ENCODE measurements at places on chromosomes 5 and 9. TPM values are rescaled to one million over a fixed set of nuclear protein-coding genes. Genes with fewer than 3 reads are reported as not detected.
A peak's percentile ranks its signal among the peaks of the same experiment; 100 is the strongest.

Gene PCDHA3
- not detected for total RNA-seq

GRCh38 chr5:2191972-2192371 lies 309.2 kb upstream of the IRX4 start:
- no peak for DNase-seq

GRCh38 chr5:72920690-72921502 lies 34.9 kb upstream of the FCHO2 start:
- peak; percentile 45 for DNase-seq

GRCh38 chr5:142815469-142815868 lies 45.3 kb downstream of the ARHGAP26 start:
- no peak for DNase-seq

GRCh38 chr9:123771690-123772089 lies 158.2 kb downstream of the DENND1A start:
- DNase-seq, result no peak

DNA sequence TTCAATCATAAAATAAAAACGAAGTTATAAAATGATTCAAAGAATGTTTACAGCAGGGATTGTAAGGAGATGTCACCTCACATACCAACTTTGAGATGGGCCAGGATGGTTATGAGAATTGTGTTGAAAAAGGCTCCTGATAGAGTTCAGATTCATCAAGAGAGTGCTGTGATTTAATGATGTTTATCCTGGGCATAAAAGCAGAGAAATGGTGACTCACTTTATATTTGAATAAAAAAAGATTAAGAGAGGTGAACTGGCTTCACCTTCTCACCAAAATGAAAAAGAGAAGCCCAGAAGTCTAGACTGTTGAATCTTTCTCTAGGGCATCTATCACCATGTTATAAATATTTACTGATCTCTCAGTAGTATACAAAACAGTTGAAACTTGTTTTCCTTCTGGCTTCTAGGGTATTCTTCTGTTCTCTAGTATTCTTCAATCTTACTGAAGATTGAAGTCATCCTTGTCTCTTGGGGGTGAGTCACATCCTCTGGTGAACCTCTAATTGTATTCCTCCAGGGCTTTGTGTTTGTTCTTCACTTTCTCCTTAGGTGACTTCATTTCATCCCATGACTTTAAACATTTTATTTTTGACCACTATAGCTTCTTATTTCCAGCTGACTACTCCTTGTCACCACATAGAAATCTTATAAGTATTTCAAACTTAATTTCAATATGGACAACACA lies 1237.3 kb upstream of the C9orf72 start:
- DNase-seq, result no peak

DNA sequence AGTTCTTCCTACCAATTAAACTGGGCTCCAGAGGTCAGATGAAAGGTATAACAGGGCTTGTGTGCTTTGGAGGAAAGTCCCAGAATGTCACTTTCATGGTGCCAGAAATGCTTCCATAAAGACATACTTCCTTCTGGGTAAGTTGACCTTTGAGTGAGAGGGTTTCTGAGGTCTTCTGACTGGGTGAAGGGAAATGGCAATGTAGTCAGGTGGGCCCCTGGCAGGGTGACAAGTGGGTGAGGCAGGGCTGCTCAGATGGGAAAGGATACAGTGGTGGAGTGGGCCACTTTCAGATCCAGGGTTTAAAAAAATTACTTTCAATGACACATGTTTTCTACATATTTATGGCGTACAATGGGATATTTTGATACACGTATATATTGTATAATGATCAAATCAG lies 136.5 kb upstream of the PITX1 start:
- DNase-seq, result no peak

DNA sequence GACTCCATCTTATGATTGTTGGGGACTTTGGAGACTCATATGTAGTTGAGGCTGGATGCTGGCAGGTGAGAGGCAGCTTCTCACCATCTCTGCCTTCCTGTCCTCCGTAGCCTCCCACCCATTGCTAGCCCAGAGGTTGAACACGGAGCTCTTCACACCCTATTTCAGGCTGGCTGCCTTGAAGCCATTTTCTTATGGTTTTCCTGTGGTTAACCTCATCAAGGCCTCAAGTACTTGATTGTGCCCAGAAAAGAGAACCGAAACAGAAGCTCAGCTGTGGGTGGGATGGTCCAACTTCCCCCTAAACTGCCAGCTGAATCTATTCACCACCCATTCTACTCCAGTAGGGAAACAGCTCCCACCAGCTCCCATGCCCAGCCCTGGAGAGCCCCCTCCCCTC lies 102.9 kb downstream of the LIFR start:
- no peak for DNase-seq

DNA sequence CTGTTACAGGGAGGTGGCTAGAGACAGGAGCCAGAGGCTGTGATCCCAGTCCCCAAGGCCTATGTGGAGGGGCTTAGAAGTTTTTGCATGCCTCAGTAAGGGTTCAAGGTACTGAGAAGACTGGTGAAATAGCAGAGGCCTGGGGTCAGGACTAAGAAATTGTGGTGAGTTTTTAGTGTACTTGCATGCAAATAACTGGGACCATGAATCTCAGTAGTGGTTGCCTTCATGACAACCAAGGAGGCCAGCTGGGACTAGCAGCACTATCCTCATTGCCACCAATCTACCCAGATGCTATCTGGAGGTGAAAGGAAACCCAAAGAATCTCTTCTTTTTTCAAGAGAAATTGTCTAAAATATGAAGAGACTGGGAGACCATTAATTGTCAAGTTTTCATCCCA lies 395.1 kb downstream of the CETN3 start:
- no peak for DNase-seq

Gene PCDHB9
- total RNA-seq, result 1.8 TPM

Gene ACSL6
- 0.18 TPM for total RNA-seq

- DNase-seq, result no peak
Observed at GRCh38 chr5:132813599-132814502, 749 bp downstream of the SOWAHA start.

DNA sequence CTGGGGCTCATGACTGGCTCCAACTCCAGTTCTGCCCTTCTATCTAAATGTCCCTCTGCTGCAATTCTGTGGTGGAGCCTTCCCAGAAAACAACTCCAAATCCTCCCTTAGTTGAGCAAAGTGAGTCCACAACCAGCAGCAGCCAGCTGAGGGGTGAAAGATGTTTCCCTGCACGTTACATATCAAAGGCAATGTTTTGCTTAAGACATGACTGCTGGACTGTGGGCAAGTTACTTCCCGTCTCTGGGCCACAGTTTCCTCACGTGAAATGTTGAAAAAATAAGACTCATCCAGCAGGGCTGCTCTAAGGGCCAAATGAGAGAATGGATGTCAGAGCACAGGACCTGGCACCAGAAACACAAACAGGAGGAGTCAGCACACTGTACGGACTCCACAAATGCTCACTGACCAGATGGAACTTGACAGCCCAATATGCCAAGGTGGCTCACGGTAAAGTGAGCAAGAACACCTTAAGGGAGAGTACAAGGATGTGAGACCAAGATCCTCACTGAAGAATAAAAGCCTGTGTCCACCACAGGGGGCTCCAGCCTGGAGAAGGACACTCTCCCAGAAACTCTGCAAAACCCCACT lies 138.4 kb upstream of the ABCA1 start:
- DNase-seq, result no peak

- DNase-seq, result no peak
Observed at GRCh38 chr5:133489632-133490031, 122.7 kb downstream of the FSTL4 start.

DNA sequence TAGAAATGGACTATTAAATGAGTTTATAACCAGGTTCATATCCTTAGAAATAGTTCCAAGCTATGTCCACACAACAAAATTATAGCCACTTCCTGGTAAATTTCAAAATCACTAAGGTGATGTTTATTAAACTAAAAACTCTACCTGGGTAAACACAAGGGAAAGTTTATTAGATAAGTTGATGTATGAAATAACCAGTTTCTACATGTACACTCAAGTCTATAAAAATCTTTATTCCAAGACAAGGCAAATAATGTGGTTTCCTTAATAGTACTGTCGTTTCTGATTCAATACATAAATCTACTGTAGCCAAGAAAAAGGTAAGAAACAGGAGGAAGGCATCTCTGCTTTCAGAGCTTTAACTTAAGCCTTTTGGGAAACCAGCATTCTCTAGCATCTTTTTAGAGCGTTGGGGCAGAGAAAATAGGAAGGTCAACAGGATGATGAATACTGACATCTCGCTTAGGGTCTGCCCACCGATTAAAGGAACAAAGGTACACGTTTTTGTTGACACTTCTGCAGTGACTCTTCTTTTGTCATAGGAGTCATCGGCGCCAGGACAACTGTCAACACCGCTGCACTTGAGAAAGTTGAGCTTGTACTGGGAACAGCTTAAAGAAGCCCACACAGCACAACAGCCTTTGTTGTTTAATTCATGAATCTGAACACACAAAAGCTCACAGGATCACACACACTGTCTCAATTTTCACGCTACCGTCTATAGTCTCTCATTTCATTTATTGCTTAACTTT lies 513.6 kb downstream of the SLCO4C1 start:
- no peak for DNase-seq

Gene TBC1D2
- total RNA-seq, result 2.4 TPM

DNA sequence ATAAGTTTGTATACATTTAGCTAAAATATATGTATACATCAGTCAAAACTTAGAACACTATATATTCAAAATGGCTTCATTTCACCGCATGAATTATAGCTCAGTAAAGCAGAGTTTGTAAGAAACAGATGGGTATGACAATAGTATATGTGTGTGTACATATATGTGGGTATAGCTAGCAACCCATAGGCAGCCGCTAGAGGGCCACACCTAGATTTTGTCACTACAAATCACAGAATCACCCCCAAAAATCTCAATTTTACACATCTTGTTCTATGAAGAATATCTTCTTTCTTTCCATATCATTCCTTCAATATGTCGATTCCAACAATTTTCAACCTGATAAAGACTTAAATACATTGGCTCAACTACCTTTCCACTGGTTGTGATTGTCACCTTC lies 357.8 kb upstream of the CCNG1 start:
- DNase-seq, result no peak

Gene AIF1L
- 6.0 TPM for total RNA-seq

GRCh38 chr5:2038321-2039179 lies 155.8 kb upstream of the IRX4 start:
- DNase-seq, result peak; percentile 5

DNA sequence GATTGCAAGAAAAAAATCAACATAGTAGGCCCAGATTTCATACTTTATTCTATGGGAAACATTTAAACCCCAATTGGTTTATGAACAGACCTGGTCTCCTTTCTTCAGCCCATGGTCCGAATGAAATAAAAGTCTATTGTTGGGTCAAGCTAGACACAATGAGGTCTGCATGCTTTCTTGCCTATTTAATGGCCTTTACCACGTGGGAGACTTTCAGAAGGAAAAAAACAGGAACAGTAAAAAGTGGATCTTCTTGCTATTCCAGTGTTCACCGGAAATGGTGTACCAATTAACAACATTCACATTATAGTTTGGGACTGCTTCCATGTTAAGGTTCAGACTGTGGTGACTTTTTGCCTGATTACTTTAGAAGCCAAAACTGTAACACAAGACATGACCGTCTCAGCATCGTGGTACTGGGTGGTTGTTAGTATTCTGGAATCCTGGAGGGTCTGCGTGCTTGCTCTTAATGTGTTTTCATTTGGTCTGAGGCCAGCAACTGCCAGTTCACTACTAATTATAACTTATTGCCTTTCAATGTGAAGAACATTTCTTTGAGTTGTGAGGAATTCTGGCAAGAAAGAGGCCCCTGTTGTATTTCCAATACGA lies 85.4 kb upstream of the PRRC1 start:
- no peak for DNase-seq

Gene GPR150
- total RNA-seq, result 0.54 TPM

DNA sequence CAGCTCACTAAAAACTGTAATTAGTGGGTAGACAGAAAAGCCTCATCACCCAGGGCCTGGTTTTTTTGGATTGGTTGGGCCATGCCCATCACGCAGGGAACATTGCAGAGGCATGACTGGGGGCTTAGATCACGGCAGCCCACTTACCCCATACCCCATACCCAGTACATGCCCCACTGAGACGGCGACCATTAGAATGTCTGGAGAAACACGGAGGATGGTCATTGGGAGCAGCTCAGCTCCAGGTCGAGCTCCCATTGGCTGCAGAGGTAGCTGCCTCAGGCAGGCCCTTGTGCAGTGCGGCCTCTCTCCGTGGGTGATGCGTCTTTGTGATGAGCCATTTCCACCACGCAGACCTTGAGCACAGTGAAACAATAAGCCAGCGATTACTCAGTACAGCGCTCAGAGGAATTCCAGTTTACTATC lies 204.0 kb downstream of the GADD45G start:
- DNase-seq, result no peak

- peak; percentile 8 for DNase-seq
Observed at GRCh38 chr9:127838375-127839078, 15.9 kb downstream of the ENG start.

DNA sequence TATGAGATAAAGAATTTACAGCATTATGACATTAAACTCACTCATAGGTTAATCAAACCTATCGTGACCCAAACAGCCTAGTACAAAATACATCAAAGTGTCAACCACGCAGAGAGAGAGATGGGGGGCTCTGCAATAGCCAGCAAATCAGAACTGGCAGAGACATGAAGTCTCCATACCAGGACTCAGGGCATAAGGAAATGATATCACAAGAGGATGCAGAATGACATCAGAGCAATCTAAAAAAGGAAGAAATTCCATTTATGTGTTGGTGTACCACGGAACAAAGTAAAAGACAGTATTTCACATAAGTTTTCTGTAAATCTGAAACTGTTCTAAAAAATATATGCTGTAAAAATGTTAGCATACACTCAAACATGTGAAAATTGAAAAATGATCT lies 24.6 kb downstream of the BICD2 start:
- DNase-seq, result no peak

GRCh38 chr5:15338546-15338945 lies 161.4 kb upstream of the FBXL7 start:
- no peak for DNase-seq

DNA sequence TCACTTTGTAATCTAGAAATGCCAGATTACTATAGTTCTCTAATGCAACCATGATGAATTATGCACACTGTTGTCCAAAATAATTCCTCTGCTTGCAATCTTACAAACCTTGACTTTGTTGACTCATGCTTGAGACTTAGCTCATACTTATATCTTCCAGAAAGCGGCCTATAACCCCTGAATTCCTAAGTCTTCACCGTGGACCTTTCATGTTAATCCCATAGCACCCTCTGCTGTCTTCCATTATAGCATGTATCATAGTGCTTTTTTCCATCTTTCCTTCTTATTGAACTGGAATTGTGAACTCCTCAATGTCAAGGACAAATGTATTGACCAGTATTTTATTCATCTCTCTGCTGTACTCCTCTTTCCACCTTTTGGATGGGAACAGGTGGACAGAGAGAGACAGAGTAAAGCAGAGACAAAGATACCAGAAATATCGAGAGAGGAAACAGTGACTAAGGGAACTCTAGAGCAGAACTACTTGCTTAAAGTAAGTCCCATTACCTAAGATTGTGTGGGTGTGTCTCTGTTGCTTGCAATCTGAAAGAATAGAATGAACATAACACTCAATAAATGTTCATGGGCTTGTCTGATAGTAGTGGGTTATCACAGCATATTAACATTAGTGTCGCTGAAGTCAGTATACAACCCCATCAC lies 110.0 kb downstream of the LURAP1L start:
- peak; percentile 13 for DNase-seq

DNA sequence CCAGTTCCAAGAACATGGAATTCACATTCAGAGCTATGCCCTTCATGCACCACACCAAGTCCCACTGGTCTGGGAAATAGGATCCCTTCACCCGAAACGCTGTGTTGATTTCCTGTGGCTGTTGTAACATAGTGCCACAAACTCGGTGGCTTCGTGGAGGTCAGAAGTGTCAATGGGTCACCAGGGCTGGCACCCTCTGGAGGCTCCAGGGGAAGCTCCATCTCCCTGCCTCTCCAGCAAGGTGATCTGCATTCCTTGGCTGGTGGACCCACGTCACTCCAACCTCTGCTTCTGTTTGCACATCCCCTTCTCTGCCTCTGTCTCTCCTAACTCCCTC lies 28.9 kb upstream of the ALDH1B1 start:
- DNase-seq, result no peak
